ENCODE measurements at places on chromosomes 7 and 10.
A peak's percentile ranks its signal among the peaks of the same experiment; 100 is the strongest.

DNA sequence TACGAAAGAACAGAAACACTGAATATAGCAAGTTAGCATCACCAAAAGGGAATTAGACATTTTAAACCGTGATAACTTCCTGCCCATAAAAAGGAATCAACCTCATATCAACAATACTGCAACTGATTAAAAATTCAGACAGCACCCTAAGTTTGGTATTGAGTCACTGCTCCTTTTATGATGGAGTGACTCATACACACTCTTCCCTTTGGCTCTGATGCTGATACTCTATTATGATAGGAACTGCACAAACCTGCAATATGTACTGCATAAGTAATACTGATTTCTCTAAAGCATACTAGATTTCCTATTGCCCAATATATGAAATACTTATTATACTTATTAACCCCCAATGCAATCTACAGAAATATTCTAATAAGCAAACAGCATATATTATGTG, 118.7 kb downstream of the PARD3 start:
- no peak for DNase-seq

DNA sequence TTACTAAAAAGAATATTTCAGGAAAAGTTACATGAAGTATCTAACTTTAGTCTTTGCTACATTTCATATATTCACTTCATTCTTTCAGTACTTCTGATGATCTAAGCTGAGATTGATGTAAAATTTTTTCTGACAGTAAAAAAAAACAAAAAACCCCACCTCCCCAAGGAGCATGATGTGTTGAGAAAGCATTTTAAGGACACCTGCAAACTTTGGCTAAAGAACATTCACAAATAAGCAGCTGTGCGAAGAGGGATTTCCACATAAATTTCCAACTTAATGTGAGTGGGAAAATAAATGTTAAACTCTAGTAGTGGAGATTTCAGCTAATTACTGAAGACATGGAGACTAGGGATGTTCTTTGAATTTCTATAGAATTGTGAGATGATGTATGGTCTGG, 35.5 kb downstream of the DLD start:
- no peak for DNase-seq

- DNase-seq = no peak
Measured at GRCh38 chr10:1347962-1348772, 292.0 kb downstream of the WDR37 start.

GRCh38 chr7:101927802-101928201, 110.4 kb downstream of the CUX1 start:
- no peak for DNase-seq

DNA sequence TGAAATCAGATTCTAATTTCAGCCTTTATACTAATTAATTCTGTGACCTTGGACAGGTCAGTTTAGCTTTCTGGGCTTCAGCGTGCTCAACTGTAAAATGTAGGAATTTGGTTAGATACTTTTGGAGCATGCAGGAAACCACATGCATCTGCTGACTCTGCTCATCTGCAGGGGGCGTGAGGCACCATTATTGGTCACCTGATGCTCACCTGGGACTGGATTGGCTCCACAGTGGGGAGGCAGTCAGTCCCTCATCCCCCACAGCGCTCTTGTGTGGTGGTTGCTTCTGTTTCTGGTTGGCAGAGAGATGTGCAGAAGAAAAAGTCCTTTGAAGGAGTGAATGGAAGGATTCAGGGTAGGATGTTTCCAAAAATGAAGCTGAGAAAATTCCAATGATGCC, 150.9 kb upstream of the MTPN start:
- DNase-seq = no peak

GRCh38 chr7:77661816-77662215, 34.4 kb upstream of the RSBN1L start:
- DNase-seq = no peak

DNA sequence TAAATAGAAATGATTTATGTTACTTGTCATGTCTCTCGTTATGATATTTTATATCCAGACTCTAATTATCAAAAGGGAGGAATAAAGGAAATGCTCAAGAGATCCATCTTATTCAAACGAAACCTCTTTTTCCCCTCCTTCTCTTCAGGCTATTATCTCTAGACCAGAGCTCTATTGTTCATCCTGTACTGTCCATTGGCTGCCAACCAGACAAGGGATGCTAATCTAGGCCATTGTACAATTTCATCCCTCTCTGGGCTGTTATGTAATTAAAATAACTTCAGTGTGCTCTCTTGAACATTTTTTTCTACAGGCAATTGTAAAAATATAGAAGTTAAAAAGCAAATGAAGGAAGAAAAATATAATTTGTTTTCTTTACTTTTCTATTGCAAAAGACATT, 220.4 kb downstream of the HDAC9 start:
- DNase-seq = no peak

DNA sequence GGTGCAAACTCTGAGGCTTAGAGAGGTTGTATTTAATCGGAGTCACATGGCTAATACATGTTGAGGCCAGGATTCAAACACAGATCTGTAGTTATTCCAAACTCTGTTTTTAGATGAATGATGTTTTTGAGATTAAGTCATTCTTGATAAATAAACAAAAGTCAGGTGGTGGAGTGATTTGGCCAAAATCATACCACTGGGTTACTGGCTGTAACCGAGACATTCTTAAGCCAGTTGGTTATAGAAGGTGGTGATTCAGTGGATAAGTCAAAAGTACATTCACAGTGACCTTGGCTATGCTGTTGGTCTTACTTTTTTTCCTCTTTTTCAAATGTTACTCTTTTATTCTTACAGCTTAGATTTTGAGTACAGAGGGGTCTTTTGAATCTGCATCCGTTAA, 361.4 kb downstream of the KIF20B start:
- DNase-seq = no peak

- DNase-seq = no peak
Measured at GRCh38 chr10:97685395-97685958, 1.6 kb downstream of the AVPI1 start.

- DNase-seq = no peak
Measured at GRCh38 chr7:27763983-27764508, 24.1 kb downstream of the TAX1BP1 start.

DNA sequence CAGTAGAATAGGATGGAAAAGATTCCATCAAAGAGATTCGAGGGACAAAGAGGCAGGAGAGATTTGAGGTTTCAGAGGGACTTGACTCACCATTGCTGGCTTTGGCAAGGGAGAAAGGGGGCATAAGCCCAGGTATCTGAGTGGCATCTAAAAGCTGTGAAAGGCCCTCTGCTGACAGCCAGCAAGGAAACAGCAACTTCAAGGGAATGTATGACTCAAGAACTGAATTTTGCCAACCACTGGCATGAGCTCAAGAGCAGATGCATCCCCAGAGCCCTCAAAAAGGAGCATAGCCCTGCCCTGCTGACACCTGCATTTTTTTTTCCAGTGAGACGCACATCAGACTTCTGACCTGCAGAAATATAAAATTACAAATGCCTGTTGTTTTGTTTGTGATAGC, 19.6 kb upstream of the ADAM12 start:
- no peak for DNase-seq

- no peak for DNase-seq
Measured at GRCh38 chr10:12455766-12456165, 106.4 kb downstream of the CAMK1D start.

GRCh38 chr7:657565-658119, 68.9 kb upstream of the DNAAF5 start:
- no peak for DNase-seq

DNA sequence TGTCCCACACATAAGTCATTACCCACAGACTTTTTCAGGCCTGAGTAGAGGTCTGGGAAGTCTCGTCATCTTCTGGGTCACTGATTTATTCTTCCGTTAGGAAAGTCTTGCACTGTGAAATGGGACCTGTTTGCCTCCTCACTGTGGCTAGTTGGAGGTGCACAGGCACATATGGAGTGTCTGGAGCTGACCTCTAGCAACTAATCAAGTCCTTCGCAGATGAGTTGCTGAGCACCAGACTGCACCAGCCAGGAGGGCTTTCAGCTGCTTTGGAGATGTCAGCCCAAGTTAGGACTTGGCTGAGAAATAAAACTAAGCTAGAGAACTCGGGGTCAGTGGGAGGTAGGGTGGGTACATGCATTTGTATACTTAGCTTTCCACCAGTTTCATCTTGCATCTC, 578.0 kb downstream of the GRID1 start:
- no peak for DNase-seq

GRCh38 chr10:111281516-111281915, 204.7 kb downstream of the ADRA2A start:
- DNase-seq = no peak

DNA sequence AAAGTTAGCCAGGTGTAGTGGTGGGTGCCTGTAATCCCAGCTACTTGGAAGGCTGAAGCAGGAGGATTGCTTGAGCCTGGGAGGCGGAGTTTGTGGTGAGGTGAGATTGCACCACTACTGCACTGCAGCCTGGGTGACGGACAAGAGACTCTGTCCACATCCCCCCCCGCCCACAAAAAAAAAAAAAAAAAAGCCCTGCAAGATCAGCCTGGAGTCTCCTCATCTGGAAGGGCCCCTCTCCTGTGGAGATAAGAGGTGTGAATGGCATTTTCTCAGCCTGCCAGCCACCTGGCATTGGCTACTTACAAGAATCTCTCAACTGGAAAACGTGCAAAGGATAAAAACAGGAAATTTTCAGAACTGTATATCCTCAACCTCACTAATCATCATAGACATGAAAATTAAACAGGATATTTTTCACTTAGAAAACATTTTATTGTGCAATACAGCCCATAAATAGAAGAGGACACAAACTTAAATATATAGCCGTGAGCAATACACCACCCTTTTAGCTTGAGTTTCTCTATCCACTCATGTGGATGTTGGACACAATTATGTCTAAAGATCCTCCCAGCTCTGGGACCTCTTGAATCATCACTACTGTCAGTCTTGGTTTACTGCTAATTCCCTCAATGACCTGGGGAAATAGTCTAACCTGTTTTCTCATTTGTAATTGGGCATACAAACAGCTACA, 11.3 kb upstream of the TSPAN15 start:
- DNase-seq = no peak

- no peak for DNase-seq
Measured at GRCh38 chr10:11266426-11266825, 248.8 kb downstream of the CELF2 start.

- no peak for DNase-seq
Measured at GRCh38 chr7:157009170-157009777, 1.2 kb downstream of the MNX1 start.

DNA sequence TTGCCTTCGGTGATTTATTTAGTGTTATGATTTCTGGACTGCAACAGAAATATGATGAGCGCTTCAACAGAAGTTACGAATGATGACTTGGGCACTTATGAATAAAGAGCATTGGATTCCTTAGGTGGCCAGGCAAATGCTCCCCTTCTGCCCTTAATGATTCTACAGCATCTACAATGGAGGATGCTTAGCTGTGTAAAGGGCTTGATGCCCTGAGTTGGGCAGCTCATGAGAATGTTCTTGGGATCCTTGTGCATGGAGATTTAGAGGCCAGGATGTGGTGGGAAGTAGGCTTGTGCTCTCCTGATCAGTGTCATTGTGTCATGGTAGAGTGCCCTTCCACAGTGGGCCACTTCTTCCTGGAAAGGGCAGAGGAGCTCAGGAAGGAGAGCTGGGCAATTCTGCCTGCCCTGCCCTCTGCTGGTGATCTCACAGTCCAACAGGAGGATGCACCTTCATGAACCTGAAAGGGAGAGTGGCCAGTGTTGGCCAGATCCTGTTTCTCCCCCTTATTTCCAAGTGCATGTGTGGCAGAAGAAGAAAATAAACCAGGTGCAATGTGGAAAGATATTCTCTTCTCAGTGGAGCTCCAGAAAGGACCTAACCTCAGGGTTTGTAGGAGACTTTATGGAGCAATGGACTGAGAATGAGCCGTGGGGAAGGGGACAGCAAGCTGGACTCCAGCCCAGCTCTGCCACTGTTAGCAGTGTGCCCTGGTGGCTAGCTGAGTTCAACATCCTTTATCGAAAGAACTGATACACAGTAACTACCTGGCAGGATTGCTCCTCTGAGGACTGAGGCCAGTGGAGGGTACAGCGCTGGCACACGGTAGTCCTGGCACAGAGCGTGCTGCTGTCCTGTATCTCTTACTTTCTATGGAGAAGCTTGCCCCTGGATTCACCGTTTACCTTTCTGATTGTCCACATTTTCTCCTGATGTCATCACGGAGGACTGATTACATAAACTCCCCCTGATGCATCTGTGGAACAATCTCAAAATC, 182.9 kb downstream of the BMPER start:
- no peak for DNase-seq

DNA sequence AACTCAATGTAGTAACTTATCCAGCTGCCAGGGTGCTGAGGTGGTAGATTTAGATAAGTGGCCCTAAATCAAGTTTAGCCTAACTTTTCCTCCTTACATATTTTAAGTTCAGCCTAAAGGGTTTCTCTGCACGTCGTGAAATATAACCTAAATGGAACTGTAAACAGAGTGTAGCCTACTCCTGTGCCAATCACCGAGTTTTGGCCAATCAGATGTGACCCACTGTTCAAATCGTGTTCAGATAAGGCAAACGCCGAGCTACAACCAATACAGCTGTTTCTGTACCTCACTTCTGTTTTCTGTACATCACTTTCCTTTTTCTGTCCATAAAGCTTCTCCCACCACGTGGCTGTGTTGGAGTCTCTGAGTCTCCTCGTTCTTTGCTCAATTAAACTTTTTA, 904.2 kb upstream of the POT1 start:
- DNase-seq = no peak

- no peak for DNase-seq
Measured at GRCh38 chr10:90461437-90462155, 396.2 kb downstream of the HTR7 start.

- DNase-seq = no peak
Measured at GRCh38 chr7:80705130-80705781, 66.8 kb downstream of the CD36 start.

DNA sequence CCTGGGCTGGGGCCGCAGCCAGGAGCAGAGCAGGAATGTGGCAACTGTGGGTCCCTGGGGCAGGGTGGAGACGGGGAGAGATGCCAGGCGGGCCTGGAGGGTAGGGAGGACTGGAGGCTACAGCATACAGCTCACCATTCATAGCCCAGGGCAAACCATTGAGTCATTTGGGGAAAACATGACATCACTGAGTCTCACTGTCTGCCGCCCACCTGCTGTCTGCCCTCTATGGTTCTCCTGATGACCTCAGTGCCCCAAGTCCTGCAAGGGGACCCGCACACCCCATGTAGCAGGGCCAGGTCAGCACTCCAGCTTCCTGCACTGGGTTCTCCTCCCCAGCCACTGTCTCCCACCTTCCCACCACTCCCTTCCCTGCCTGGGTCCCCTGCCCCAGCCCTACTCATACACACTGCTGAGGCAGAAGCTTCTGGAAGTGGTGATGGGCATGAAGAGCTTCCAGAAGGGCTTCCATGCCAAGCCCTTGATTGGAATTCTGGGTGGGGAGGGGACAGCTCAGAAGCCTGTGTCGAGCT, 10.4 kb downstream of the CHST3 start:
- peak; percentile 31 for DNase-seq

DNA sequence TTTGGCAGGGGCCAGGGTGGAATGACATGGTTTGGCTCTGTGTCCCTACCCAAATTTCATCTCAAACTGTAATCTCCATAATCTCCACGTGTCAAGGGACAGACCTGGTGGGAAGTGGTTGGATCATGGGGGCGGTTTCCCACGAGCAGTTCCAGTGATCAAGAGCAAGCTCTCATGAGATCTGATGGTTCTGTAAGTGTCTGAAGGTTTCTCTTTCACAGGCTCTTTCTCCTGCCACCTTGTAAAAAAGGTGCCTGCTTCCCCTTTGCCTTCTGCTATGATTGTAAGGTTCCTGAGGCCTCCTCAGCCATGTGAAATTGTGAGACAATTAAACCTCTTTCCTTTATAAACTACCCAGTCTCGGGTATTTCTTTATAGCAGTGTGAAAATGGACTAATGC, 188.3 kb downstream of the CHCHD3 start:
- no peak for DNase-seq
